SJSA1 (cell line): ENCODE measurements at places on chromosomes 3 and 15.

GRCh38 chr15:39934397-39935071 is 619 bp downstream of the EIF2AK4 start:
- peak overlapping the region; percentile 69 for H3K4me3 ChIP-seq
- no peaks in the 10 kb centered on the region for H3K27me3 ChIP-seq
- H3K36me3 ChIP-seq = peaks cover 18% of the 10 kb centered on the region
- H3K4me1 ChIP-seq = peaks cover 43% of the 10 kb centered on the region

DNA sequence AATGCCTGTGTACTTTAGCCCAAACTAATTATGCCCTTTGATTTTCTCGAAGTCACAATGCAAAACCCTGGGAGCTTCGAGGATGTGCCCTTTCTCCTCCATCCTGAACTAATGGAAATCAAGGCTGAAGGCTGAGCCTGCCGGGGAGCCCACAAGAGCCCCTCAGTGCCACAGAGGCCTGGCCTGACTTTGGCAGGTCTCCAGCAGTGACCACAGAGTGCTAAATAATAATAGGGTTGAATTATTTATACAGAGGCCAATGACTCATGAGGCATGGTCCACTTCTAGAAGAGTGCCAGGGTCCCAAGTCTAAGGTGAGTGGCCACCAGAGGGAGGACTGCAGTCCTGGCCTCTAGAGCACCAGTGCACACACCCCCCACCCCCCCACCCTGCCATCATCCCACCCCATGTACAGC is 19.1 kb upstream of the GLCE start:
- H3K4me3 ChIP-seq = no peak overlapping the region
- H3K27me3 ChIP-seq = no peaks in the 10 kb centered on the region; the same call in 1 of the 2 replicates
- H3K36me3 ChIP-seq = no peaks in the 10 kb centered on the region
- no peak overlapping the region for H3K27ac ChIP-seq
- peak; percentile 65 for DNase-seq

GRCh38 chr3:184097556-184097955 is 692 bp downstream of the HTR3E start:
- no peak overlapping the region for H3K4me3 ChIP-seq
- no peak for DNase-seq
- H3K27ac ChIP-seq = no peak overlapping the region
- no peaks in the 10 kb centered on the region for H3K36me3 ChIP-seq
- no peaks in the 10 kb centered on the region for H3K27me3 ChIP-seq
- no peaks in the 10 kb centered on the region; the same call in 1 of the 2 replicates for H3K4me1 ChIP-seq

GRCh38 chr3:168876346-168877035 is 780.8 kb upstream of the GOLIM4 start:
- no peak overlapping the region for H3K4me3 ChIP-seq
- no peaks in the 10 kb centered on the region; the same call in 1 of the 2 replicates for H3K4me1 ChIP-seq
- no peak for DNase-seq
- no peaks in the 10 kb centered on the region for H3K36me3 ChIP-seq

DNA sequence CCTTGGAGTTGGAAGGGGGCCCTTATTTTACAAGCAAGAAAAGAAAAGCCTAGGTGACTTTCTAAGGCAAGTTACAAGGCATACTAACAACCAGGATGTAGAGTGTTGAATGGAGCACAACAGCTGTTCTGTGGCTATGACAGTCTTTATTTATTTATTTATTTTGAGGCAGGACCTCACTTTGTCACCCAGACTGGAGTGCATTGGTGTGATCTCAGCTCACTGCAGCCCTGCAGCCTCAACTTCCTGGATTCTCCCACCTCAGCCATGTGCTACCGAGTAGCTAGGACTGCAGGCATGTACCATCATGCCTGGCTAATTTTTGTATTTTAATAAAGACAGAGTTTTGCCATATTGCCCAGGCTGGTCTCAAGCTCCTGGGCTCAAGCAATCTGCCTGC is 973.4 kb downstream of the ROBO1 start:
- no peak overlapping the region for H3K27ac ChIP-seq
- H3K36me3 ChIP-seq = no peaks in the 10 kb centered on the region
- H3K27me3 ChIP-seq = no peaks in the 10 kb centered on the region
- H3K4me3 ChIP-seq = no peak overlapping the region
- H3K4me1 ChIP-seq = no peaks in the 10 kb centered on the region
